ENCODE measurements at places on chromosomes 7 and 10.

DNA sequence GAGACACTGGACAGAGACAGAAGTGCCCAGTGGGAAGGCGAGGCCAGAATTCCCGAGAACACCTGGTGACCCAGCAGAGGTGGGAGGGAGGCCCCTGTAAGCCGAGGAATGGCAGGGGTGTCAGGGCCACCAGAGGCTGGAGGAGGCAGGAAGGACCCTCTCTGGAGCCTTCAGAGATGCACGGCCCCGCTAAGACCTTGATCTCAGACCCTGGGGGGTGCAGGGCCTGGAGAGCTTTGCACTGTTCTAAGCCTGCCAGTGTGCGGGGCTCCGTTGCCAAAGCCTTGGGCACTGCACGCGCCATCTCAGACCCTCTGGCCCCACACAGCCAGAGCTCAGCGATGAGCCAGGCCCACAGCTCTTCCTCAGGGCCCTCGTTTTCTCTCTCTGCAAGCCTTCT lies 557.1 kb downstream of the PTPRN2 start:
- DNase-seq = no peak

GRCh38 chr7:5231811-5232484 lies 41.9 kb downstream of the WIPI2 start:
- DNase-seq = no peak

DNA sequence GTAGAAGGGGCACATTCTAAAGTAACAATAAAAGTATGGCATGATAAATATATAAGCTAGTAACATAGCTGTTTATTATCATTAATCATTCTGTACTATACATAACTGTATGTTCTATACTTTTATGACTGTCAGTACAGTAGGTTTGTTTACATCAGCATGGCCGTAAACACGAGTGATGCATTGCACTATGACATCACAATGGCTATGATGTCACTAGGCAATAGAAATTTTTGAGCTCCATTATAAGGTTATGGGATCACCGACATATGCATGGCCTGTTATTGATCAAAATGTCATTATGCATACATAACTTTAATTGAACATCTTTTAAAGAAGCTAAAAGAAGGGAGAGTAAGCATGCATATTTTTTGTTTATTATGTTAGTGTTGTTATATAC lies 200.1 kb upstream of the SHH start:
- DNase-seq = no peak

GRCh38 chr7:142886866-142887265 lies 1.3 kb upstream of the TRPV6 start:
- no peak for DNase-seq
